Stimulated activated CD8-positive, alpha-beta memory T cell treated with anti-CD3 and anti-CD28 coated beads, Interleukin-12 subunit alpha, Interleukin-12 subunit beta, amount 100 ng/mL, for 4 hours (primary cell): ENCODE measurements at places on chromosomes 7 and 10.

- DNase-seq, result no peak
These were observed 119.9 kb upstream of the RHOBTB1 start for GRCh38 chr10:61063901-61064300.

GRCh38 chr7:84139986-84140729, 54.4 kb downstream of the SEMA3A start:
- no peak for DNase-seq

- DNase-seq, result no peak
These were observed 150.5 kb upstream of the IGFBP3 start for GRCh38 chr7:46071601-46072000.

GRCh38 chr7:29369909-29370488, 175.4 kb downstream of the CHN2 start:
- DNase-seq, result no peak

DNA sequence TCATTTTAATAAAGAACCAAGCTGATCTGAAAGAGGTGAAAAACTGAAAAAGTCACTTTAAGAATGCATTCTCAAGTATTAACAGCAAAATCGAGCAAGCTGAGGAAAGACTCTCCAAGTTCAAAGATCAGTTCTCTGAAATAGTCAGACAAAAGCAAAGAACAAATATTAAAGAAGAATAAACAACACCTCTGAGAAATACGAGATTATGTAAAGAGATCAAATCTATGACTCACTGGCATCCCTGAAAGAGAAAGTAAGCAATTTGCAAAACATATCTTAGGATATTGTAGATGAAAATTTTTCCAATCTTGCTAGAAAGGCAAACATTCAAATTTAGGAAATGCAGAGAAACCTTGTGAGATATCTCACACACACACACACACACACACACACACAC, 138.4 kb upstream of the HGF start:
- no peak for DNase-seq

DNA sequence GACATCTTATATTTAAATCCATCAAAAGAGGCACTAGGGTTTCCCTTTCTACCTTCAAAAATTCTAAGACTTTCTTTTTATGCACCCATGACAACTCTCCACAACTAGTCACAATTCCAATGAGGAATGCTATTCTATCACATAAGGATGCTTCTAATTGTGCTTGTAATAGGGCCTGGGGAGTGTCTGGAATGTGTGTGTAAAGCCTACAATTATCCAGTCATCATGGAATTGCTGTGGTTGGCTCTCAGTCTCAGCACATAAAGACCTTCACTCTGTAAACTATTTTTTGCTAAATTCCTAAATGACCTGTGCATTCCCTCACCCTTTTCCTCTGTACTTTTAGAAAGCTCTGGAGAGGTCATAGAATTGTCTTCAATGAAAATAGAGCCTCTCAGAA, 86.7 kb downstream of the EPDR1 start:
- no peak for DNase-seq

DNA sequence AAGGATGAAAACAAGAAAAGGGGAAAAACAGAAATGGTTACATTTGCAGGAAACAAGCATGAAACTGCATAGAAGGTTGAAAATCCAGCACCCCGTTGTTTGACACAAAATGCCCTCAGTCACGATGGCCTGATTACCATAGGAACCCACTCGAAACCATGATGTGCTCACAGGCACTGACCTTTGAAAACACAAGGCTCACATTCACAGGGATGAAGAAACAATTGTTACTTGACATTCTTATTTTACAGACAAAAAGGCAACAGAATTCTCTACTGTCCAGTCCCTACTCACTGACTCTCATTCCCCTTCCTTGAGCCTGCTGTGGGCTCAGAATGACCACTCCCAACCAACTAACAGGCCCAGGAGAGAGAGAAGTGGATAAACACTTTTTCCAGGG, 131.4 kb upstream of the PDLIM1 start:
- no peak for DNase-seq

DNA sequence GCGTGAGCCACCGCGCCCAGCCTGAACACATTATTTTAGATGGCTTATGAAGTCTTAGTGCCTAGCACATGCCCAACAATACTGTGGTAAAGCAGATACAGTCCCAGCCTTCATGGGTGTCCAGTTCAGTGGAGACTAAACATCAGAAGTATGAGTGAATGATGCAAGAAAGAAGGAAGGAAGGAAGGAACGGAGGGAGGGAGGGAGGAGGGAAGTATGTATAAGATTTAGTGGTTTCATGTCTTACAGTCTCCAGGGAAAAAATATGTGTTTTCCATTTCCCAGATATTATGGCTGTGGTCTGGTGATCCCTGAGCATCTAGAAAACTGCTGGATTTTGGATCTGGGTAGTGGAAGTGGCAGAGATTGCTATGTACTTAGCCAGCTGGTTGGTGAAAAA, 2.9 kb downstream of the AS3MT start:
- no peak for DNase-seq

GRCh38 chr7:25859412-25860274, 292.4 kb upstream of the NFE2L3 start:
- no peak for DNase-seq

DNA sequence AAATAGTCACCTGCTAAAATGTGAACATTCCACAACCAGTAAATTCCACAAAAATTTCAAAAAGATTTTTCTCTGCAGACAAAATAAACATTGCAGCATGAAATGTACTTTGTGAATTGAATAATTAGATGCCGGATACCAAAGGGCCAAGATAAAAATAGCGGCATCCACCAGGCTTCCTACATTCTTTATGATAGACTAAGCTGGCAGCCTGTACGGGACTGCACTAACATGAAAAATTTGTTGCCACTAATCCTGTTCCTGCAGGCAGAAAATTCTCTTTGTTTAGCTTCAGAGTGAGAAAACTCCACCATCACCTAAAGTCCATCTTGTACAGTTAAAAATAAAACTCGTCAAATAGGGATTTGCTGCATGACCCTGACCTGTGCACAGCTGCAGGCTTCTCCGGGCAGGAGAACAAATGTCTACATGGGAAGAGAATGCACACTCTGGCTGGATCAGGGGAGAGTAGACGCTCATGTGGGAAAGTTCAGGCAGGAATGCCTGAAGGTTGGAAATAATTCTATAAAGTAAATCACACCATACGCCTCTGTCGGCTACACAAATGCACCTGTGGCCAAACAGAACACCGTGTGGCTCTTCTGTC, 15.6 kb upstream of the ADO start:
- no peak for DNase-seq
